Tongue (tissue), 3 donors: ENCODE measurements at places on chromosomes 6 and 20. TPM values are rescaled to one million over a fixed set of nuclear protein-coding genes. Genes with fewer than 3 reads are reported as not detected.

DNA sequence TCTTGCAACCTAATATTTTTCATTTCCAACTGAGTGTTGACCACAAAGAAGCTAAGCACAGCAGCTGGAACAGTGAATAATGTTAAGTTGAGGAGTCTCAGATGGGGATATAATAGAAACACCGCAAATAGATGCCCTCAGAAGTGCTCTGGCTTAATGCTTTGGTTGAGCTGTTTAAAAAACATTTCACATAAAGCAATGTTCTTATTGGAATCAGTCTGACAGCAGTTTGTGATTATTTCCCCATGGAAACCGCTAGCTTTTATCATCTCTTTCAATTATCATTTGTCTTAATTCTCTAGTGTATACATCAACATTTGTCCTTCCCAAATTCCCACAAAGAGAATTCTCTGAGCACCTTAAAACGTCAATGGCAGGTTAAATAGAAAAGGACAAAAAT lies 30.8 kb downstream of the METTL24 start:
- DNase-seq: no peak

DNA sequence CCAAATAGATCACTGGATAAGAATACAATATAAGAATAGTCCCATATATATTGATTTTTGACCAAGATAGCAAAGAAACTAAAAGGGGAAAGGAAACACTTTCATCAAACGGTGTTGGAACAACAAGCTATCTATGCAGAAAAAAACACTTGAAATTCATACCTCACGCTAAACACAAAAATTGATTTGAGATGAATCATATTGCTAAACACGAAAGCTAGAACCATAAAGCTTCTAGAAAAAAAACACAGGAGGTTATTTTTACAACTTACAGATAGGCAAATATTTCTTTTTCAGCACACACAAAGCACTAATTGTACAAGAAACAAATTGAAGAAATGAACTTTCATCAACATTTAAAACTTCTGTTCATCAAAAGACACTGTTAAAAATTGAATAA lies 36.7 kb upstream of the TMEM14A start:
- no peak for DNase-seq

DNA sequence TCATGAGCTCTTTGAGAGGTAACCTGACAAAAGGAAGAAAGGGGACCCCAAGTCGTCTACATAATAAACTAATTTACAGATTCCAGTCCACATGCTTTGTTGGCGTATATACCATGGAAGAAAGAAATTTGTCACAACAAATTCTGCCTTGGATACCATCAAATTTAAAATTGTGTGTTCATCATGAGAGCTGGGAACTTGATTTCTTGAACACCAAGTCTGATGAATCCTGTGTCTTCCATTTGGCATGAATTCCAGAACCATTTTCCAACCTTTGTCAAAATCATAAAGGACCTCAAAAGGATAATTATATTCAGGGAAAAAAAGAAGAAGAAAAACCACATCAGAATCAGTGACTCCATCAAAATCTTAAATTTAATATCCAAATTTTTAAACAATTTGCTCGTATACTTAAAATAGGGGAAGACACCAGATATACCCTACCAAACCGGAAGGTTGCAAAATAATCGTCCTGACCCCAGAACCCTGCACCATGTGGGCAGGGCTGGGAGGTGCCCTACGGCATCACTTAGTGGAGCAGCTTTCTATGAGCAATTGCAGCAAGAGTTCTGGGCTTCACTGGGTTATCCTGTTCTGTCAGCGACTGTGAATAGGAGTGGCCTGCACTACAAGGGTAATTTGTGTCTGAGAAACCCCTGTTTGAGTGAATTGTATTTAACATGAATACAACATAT lies 74.1 kb upstream of the INSM1 start:
- no peak for DNase-seq

- no peak for DNase-seq
Measured at GRCh38 chr6:24902782-24903181, 33.0 kb downstream of the RIPOR2 start.

The DEF6 gene
- total RNA-seq: 11.6 TPM

The SLC17A3 gene
- total RNA-seq: not detected
